NCI-H1105 (cell line): ENCODE measurements at places on chromosomes 6 and 20.

- DNase-seq, result no peak
These were observed 33.2 kb upstream of the VEGFA start for GRCh38 chr6:43736844-43737243.

GRCh38 chr6:165585060-165585459 lies 78.0 kb downstream of the PDE10A start:
- DNase-seq, result no peak

DNA sequence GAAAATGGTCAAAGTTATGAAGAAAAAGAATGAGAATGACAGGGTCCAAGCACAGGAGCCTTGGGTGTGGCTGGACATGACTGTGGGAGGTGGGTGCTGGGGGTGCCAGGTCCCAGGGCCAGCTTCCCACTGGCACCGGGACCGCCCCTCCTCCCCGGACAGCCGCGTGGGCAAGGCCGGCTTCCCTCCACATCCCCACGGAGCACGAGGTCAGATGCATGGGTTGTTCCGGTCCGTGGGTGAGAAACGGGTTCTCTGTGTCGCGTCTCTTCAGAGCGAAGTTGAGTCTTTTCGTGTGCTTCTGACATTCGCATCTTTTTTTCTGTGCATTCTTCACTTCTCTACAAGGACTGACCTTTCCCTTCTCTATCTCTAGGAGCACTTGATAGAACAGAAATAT lies 30.1 kb downstream of the KIF25 start:
- no peak for DNase-seq

DNA sequence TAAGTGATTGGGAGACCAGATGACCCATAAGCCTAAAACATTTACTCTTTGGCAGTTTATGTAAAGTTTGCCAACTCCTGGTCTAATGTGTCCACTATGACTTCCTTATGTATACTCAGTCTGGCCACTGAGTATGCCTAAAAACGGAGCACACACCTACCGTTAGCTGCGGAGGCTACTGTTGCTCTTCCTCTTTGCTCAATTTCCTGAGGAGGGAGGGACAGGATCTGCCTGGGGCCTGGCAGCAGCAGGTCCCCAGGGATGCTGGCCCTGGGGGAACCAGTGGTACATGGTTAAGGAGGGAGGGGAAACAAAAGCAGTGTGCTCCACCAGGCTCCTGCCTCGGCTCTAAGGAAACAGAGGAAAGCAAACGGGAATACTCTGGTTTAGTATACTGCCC lies 113.5 kb downstream of the CDYL start:
- DNase-seq, result no peak

DNA sequence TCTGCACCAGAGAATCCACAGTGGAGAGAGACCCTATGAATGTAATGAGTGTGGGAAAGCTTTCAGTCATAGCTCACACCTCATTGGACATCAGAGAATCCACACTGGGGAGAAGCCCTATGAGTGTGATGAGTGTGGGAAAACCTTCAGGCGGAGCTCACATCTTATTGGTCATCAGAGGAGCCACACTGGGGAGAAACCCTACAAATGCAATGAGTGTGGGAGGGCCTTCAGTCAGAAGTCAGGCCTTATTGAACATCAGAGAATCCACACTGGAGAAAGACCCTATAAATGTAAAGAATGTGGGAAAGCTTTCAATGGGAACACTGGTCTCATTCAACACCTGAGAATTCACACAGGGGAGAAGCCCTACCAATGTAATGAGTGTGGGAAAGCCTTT lies 11.9 kb downstream of the ZKSCAN8 start:
- DNase-seq, result no peak

GRCh38 chr6:74408844-74409243 lies 712.8 kb downstream of the CD109 start:
- DNase-seq, result no peak

DNA sequence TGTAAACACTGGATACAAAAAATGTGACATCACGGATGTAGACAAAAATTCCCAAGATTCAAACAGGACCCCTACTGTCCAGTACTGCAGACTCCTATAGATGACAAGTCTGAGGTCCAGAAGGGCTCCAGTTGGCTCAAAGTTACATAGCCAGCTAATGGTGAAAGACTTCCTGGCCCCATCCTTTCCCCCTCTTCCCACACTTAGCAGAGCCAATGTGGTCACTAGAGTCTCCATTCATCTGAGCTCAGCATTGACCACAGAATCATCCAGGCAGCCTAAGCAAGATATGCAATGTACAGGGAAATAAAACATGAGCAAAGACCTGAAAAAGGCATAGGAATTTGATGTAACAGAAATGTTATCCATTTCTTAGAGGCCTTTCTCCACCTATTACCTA lies 180.5 kb downstream of the ADAT2 start:
- no peak for DNase-seq

GRCh38 chr6:113437566-113437965 lies 419.6 kb upstream of the MARCKS start:
- DNase-seq, result no peak

- DNase-seq, result no peak
These were observed 40.5 kb downstream of the HLA-F start for GRCh38 chr6:29763491-29764289.

- DNase-seq, result no peak
These were observed 50.3 kb downstream of the FRK start for GRCh38 chr6:116010386-116010785.

DNA sequence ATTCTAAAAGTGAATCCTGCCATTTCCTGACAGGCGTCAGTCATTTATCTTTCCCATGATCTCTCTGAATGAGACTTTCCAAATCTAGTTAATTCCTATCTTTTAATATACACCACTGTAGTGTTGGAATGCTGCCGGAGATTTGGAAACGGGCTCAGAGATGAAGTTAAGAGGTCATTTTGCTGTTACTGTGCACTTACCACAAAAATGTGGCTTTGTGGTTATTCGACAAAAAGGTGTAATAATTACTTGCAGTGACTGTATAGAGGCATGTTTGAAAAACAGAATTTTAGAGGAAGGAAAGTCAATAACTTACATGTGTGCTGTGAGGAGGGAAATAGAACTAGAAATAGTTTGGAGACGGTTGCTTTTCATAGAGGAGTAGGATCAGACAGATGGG lies 460.2 kb upstream of the BTBD3 start:
- no peak for DNase-seq

- DNase-seq, result peak; percentile 48
These were observed 11.2 kb upstream of the C20orf144 start for GRCh38 chr20:33650753-33651561.

DNA sequence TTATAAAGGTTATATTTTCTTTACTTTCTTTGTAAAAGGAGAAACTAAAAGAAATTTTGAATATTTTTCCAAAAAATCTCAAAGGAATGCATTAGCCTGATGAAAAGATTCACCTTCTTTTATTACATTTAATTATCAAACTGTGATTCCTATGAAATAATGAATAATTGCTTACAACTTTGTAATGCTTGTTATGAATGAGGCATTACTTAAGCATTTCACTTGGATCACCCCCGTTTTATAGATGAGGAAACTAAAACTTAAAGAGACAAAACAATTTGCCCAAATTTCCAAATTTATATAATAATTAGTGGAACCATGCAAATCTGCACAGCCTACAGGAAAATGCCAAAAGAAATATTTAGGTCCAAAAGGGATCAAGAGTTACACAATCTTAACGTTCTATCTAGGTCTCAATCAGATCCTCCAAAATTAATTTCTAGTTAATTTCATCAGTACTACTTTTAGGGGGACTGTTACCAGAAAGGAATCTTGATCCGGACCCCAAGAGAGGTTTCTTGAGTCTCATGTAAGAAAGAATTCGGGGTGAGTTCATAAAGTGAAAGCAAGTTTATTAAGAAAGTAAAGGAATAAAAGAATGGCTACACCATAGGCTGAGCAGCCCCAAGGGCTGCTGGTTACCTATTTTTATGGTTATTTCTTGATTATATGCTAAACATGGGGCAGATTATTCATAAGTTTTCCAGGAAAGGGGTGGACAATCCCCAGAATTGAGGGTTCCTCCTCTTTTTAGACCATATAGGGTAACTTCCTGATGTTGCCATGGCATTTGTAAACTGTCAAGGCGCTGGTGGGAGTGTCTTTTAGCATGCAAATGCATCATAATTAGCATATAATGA lies 288.0 kb downstream of the ADGB start:
- DNase-seq, result no peak

- no peak for DNase-seq
These were observed 152.1 kb downstream of the TAF4 start for GRCh38 chr20:61913423-61914225.

DNA sequence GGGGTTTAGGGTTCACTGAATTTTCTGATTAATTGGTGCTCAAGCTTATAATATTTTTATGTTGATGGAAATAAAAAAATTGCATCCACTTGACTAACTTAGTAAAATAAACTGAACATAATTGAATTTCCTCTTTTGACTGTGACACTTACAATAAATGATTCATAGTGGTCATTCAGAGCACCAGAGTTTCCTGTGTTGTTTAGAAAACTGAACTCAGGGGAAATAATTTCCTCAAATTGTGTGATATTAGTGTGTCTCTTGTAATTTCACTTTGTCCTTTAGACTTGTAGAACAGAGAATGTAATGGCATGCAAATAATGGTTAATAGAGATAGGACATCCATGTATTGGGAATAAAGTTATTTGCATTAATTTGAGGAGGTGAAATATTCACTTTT lies 319.7 kb upstream of the MAN1A1 start:
- no peak for DNase-seq

DNA sequence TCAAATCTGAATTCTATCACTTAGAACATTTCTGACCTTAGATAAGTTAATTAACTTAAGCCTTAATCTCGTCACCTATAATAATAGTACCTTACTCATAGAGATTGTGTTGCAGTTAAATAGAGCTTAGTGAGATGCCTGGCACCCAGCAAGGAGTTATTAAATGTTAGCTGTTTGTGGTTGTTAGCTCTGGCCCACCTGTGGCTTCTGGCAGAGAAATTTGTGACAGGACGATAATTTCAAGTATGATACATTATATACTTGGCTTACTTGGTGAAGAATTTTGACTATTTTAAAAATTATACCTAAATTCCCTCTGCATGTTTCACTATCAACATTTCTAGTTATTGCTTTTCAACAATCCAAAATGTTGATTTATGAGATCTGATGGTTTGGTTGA lies 102.9 kb upstream of the CEP162 start:
- no peak for DNase-seq

- DNase-seq, result no peak
These were observed 197.3 kb downstream of the ZFAND3 start for GRCh38 chr6:38016824-38017223.

GRCh38 chr20:16179371-16179770 lies 393.9 kb downstream of the KIF16B start:
- DNase-seq, result no peak

DNA sequence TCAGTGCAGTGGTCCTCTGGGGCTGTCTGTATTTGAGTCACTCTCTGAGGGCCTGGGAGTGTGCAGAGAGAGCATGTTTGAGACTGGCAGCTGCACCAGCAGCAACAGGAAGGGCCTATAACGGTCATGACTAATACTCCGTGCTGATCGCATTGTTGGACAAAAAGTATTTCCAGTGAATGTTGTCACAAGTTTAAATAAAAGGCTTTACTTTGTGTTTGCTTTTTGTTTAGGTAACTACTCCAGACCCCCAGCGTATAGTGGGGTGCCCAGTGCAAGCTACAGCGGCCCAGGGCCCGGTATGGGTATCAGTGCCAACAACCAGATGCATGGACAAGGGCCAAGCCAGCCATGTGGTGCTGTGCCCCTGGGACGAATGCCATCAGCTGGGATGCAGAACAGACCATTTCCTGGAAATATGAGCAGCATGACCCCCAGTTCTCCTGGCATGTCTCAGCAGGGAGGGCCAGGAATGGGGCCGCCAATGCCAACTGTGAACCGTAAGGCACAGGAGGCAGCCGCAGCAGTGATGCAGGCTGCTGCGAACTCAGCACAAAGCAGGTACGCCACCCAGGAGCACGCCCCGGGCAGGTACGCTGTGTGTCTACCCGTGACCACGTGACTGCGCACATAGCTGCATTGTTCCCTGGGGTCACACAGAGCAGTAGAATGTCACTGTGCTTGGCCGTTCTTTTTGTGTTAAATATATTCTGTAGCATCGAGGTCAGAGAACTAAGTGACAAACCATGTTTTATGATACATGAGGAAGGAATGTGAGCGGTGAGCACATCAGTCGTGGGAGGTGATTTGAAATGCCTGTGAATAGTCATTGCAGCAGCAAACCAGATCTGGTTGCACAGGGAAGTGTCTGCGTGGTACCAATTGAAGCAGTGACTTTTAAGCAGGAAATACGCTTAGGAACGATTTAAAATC lies 174.7 kb downstream of the TMEM242 start:
- DNase-seq, result no peak

GRCh38 chr20:47605673-47606413 lies 104.2 kb downstream of the NCOA3 start:
- DNase-seq, result no peak

- no peak for DNase-seq
These were observed 13.7 kb downstream of the BTN3A1 start for GRCh38 chr6:26415791-26416190.

DNA sequence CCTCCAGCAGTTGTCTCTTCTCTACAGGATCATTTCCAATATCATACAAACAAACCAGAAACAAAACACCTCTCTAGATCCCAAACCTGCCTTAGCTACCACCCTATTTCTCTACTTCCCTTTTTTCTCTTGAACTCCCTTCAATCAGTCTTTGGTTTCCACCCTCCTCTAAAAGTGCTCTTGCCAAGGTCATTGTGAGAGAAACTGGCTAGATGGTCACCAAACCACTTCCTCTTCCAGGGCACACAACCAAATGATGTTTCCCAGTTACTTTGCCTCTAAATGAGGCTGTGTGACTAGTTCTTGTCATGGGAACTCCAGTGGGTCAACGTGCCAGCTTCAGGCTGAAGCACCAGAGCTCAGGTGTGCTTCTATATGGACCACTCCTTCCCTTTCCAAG lies 85.8 kb upstream of the ARMC2 start:
- DNase-seq, result no peak

DNA sequence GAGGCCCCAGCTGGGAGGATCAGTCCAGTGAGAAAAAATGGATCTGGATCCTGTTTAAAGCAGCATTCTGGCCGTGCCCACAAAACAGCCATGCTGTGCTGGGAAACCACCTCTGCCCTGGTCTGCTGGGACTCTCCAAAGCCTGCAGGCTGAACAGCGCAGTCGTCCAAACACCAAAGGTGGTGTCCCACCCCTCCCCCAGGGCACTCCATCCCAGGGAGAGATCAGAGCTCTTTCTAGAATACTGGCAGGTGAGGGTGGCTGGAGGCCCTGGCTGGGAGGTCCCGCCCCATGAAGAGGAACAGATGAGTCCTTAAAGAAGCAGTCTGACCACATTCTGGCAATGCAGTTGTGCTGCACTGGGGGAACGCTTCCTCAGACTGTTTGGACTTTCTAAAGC lies 84.6 kb downstream of the MRAP2 start:
- no peak for DNase-seq

- no peak for DNase-seq
These were observed 5.2 kb downstream of the TENT5A start for GRCh38 chr6:81747327-81747726.
